Natural killer cell (primary cell): ENCODE measurements at places on chromosomes 1 and 21.

- DNase-seq: no peak
- peaks cover 3% of the 10 kb centered on the region for H3K4me1 ChIP-seq
These were observed 23.4 kb upstream of the COL16A1 start for GRCh38 chr1:31727195-31727594.

GRCh38 chr1:107359472-107360241 lies 218.8 kb downstream of the NTNG1 start:
- no peaks in the 10 kb centered on the region for H3K27me3 ChIP-seq
- H3K4me1 ChIP-seq: no peaks in the 10 kb centered on the region
- no peak overlapping the region for H3K27ac ChIP-seq
- DNase-seq: no peak
- H3K36me3 ChIP-seq: no peaks in the 10 kb centered on the region

DNA sequence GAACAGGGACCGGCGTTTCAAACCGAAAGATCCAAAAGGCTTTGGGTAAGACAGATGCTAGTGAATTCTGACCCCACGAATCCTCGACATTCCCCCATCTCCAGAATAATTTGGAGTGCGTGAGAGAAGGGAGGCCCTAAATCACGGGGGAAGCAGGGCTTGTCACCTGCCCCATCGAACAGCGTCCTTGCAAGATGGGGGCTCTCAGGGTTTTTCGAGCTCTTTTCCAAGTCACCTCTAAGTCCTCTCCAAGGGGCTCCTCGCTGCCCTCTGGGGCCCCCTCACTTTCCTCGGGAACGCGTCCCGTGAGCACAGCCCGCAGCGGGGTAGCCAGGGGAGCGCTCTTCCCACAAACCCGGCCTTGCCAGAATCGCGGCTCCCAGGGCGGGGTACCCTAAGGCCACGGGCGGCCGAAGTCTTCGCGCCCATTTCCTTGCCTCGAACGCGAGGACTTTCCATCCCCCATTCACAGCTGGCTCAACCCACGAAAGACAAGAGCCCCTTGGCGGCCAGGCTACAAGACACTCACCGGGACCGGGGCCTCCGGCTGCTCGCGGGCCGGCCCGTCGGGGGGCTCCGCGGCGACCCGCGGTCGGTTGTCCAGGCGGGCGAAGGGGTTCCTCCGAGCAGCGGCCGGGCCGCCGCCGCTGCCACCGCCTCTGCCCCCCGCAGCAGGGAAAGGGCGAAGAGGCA lies 546 bp downstream of the DONSON start:
- H3K4me1 ChIP-seq: peaks cover 10% of the 10 kb centered on the region
- H3K36me3 ChIP-seq: no peaks in the 10 kb centered on the region
- no peaks in the 10 kb centered on the region for H3K27me3 ChIP-seq
- H3K27ac ChIP-seq: no peak overlapping the region
- H3K4me3 ChIP-seq: peak overlapping the region; percentile 76

DNA sequence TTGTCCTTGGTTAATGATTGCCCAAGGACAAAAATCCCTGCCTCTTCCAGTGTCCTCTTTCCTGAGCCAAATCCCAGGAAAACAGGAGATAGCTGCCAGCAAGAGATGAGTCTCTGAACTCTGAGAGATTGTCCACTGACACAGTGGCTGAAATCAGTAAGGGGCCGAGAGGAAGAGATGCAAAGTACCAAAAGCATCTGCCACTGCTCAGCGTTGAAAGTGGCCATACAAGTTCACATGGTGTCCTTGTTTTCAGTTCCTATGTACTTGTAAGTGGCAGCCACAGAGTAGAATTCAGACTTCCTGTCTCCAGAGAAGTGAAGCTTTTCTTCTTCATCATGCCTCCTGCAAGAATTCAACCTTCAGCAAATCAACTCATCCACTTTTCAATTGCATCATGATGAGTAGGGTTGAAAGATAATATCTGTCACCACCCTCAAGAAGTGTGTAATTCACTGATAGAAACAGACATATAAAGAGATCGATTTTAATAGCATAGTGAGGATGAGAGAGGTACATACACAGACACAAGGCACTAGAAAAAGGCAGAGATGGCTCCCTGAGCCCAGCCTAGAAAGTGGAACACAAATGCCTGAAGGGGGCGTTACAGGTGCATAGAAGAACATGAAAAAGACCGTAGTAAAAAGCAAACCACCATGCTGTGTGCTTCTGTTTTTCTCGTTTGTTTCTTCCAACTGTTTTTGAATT lies 185.8 kb downstream of the MRPL39 start:
- H3K36me3 ChIP-seq: no peaks in the 10 kb centered on the region
- peak overlapping the region; percentile 23 for H3K27ac ChIP-seq
- H3K27me3 ChIP-seq: peaks cover 3% of the 10 kb centered on the region
